Stimulated activated CD4-positive, alpha-beta T cell treated with anti-CD3 and anti-CD28 coated beads, Interleukin-2, amount 100 ng/mL, for 4 hours (primary cell): ENCODE measurements at places on chromosomes 1 and 21.

DNA sequence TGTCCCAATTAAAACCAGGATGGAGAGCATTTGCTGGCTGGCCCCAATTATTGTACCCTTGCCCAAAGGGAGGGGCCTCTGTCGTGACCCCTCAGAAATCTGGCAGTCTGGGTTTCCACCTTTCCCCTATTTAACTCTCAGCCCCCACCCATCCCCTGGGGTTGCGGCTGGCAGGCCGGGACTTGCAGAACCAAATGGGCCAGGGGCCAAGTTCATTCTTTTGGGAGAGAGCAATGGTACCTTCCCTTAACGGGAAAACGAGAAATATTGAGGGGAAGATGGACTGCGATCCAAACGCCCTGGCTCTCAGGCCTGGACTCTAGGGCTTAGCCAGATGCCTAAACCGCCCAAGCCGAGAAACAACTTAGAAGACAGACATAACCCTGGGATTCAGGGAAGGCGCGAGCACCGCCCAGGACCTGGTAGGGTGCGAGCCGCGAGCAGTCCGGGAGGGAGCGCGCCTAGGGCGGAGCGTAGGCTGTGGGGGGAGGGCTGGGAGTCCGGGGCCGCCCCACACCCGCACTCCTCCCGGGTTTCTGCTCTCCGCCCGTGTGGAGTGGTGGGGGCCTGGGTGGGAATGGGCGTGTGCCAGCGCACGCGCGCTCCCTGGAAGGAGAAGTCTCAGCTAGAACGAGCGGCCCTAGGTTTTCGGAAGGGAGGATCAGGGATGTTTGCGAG, at the start of gene SLC27A3:
Gene SLC27A3, plus strand, starts transcription at position 628 of the 678 bp plus-strand sequence. CDS start 91 bp downstream, outside the sequence.
- DNase-seq = no peak

DNA sequence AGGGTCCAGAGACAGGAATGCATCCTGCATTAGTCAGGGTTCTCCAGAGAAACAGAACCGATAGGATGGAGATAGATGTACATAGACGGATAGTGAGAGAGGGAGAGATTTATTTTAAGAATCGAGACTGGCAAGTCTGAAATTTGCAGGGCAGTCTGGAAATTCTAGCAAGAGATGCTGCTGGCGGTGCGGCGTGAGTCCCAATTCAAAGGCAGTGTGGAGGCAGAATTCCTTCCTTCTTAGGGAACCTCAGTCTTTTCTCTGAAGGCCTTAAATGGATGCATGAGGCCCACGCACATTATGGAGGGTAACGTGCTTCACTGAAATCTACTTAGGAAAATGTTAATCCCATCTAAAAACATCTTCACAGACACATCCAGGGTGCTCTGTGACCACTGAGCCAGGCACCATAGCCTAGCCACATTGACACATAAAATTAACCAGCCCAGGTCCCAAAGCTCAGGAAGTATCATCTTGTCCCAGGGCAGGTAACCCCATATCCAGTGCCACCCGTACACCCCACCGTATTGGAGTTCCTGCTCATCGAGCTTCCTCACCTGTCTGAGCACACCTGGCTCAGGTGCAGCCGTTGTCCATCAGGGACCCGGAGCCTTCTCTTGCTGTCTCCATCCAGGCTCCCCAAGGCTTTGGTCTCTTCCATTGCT, 9.7 kb upstream of the PKNOX1 start:
- no peak for DNase-seq

- no peak for DNase-seq
These were observed 11.8 kb upstream of the FMOD start for GRCh38 chr1:203362720-203363025.

DNA sequence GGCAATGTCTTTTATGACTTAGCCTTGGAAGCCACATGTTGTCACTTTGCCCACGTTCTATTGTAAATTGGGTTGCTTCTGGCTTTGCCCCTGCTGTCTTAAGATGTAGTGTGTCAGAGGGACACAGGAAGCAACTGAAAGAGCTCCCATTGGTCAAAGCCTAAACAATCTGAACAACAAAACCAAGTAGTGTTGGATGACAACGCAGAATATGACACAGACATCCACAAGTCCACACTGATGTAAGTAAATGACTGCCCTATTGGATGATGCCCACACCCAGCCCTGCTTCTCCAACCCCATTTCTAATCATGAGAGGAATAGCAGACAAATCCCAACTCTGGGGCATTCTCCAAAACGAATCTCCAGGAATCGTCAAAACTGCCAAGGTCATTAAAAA, 50.7 kb downstream of the ELF3 start:
- DNase-seq = no peak

- no peak for DNase-seq
These were observed 1.1 kb downstream of the ZSWIM5 start for GRCh38 chr1:45205011-45205909.

DNA sequence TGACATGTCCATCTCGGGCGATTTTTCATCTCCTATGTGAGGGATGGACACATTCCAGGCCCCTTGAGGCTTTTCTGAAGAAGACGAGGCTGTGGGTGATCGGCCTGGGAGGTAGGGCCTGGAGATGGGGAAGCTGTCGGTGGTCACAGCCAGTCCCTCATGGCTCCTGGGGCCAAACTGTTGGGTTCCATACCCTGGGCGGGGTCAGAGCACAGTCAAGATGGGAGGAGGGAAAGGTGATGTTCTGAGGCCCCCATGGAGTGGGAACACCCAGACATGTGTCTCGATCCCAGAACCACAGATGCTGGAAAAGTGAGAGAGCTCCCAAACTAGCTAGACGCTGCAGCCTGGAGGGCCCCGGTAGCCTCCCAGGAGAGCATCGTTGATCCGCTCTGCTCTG, 157.5 kb upstream of the C1orf174 start:
- DNase-seq = no peak

DNA sequence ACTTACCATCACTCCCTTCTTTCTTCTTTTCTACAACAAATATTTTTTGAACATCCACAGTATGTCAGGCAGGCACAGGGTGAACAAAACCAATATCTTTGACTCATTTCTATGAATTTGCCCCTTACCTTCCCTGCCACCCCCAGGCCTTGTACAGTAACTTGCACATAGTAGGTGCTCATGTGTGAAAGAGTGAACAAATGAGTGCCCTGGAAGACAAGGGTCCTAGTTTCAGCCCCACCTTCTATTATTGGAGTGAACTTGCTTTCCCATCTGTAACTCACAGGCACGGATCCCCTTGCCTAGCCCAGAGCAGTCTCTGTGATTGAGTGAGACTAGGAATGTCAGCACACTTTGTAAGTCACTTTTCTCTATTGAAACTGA, 12.8 kb downstream of the ZDHHC18 start:
- no peak for DNase-seq

- DNase-seq = no peak
These were observed 8.1 kb upstream of the MAP1LC3C start for GRCh38 chr1:242006976-242007375.

- DNase-seq = no peak
These were observed 19.8 kb downstream of the ATP6V1G3 start for GRCh38 chr1:198520524-198521254.

- no peak for DNase-seq
These were observed 90.2 kb downstream of the ESRRG start for GRCh38 chr1:216632980-216633379.

GRCh38 chr1:32353431-32353830, 8.9 kb downstream of the FAM229A start:
- no peak for DNase-seq

DNA sequence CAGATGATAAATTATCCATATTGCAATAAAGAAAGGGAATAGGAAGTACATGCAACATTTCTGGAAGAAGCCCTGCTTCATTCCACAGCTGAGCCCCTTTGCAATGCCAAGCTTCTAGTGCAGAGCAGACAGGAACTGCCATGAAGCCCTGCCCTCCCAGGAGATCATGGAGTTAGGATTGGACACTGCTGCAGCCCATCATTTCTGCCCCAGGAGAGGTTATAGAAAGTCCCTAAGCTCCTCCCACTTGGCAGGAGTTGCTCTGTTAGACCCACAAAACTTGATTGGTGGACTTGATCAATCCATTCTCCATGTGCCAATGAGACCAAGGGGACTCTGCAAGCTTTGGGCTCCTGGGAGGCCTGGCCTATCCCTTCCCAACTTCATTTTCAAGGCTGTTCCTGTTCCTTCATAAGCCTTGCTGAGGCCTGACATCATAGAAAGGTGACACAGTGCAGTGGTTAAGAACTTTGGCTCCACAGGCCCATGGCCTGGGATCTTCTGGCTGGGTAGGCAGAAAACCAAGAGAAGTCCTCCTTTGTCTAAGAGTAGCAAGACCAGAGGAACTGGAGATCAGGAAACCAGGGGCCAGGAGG, 1.3 kb upstream of the LAPTM5 start:
- DNase-seq = no peak

- no peak for DNase-seq
These were observed 17.7 kb downstream of the AGRN start for GRCh38 chr1:1037366-1038327.

DNA sequence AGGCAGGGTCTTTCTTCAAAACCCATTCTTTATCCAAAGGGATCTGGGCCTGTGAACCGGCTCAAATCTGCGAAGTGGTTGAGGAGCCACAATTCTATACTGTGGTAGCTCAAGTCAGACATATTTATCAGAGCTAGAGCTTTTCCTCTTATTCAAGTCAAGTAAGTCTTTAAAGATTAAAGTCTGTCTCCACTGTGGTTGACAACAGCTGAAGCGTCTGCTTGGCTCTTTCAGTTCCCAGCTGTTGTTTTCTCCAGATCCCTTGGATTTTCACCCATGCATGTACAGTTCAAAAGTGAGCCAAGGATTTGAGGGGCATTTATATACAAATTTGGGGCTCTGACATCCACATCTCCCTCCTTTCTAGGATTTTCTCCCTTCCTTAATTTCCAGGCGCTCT, 66.9 kb downstream of the C1orf185 start:
- no peak for DNase-seq

DNA sequence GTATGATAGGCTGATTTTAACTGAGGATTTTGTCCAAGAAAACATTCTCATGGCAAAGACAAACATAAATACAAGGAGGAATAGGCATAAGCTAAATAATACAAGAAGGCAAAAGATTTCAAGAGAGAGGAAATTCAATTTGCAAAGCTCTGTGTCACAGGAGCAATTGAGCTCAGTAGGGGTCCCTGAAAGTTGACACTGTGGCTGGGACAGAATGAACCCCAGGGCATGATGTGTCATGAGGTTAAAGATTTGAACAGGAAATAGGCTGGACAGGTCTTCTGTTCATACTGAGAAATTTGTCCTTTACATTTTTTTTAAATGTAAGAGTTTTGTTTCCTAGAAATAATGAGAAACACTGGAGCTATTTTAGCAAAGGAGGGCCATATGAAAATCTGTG, 555.4 kb upstream of the NEGR1 start:
- DNase-seq = no peak
